Stimulated activated naive CD8-positive, alpha-beta T cell treated with anti-CD3 and anti-CD28 coated beads, Interleukin-15, Interleukin-2, amounts not matched to agents 100 U/mL and 50 U/mL, for 24 hours (primary cell): ENCODE measurements at places on chromosomes 12 and 14.

DNA sequence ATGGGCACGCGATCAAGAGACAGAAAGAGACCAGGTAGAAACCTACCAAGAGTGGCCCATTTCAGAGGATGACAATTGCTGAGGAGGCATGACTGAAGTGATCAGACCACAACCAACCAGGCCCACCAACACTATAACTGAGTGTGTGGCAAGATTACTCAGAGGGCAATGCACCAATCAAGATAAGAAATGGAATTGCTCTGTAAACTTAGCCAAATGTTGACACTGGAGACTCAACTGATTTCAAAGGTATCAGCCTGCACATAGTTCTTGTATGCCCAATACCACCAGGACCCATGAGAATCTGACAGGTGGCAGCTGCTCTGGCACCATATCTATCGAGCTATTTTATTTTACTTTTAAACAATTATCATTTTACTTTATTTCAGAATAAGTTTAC, 128.9 kb downstream of the FOXN3 start:
- no peak for DNase-seq

- no peak for DNase-seq
These were observed 1.1 kb upstream of the GNB3 start for GRCh38 chr12:6839482-6840201.

DNA sequence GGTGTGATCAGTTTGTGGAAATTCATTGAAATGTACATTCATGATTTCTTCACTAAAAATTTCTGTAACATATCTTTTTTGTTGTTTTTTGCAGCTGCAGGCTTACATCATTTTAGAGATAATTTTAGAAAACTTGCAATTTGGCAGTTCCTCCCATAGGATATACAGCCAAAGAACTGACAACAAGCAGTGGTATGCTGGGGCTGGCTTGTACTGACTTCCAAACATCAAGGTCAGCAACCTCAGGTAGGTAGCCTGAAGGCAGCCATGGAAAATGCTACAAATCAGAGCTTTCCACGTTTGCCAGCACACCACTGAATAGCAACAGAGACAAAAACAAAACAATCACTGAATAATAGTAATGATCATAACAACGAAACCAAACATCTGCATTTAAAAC, 21.2 kb downstream of the TRIM9 start:
- DNase-seq: no peak

DNA sequence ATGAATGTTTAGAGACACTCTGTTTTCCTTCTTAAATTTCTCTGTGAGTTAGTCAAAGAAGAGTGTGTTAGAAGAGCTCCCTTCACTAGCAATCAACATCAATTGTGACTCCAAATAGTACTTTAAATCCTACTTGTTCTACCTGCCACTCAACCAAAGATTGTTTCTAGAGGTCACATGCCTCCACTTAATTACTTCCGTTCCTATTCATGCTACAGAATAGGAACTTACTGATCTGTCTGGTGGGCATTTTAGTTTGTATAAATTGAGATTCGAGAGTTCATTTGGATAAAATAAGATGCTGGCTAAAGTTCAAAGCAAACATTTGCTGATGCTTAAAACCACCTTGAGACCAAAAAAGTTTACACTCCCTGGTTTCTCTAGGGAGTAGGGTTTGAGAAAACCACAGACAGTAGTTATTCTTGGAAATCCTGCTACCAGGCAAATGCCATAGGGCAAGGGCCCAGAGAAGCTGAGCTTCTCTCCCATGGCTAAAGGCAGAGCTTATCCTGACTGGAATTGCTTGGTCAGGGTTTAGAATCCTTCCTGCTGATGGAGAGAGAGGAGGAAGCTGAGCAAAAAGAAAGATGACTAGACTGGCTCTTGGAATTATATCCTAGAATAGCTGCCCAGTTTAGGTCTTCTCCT, 389.6 kb upstream of the ATP2B1 start:
- DNase-seq: no peak
